ENCODE measurements at places on chromosomes 1 and 21.

GRCh38 chr1:205947024-205947423, 3.8 kb upstream of the SLC26A9 start:
- no peak for DNase-seq

GRCh38 chr1:1541956-1542765, 1.7 kb upstream of the TMEM240 start:
- DNase-seq: no peak

GRCh38 chr1:216785737-216786136, 62.5 kb upstream of the ESRRG start:
- no peak for DNase-seq

DNA sequence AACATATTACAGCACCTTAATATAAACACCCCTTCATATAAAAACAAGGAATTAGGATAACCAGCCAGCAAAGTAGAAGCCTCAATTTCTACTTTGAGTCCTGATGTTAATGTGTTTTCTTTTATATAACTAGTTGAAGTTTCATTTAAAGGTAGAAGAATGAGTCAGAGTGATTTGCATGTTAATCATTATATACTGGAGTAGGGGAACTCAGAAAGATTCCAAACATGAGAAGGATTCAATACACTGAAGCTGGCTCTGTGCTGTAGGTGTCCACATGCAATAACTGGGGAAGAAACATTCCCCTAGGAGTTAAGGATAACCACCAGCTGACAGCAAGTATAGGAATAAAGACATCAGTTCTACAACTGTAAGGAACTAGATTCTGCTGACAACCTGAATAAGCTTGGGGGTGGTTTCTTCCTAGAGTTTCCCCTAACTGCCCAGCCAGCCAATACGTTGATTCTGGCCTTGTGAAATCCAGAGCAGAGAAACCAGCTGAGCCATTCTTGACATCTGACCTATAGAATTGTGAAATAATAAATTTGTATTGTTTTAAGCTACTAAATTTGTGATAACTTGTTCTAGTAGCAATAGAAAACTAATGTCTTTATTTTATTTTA, 33.4 kb upstream of the RNPC3 start:
- DNase-seq: no peak

DNA sequence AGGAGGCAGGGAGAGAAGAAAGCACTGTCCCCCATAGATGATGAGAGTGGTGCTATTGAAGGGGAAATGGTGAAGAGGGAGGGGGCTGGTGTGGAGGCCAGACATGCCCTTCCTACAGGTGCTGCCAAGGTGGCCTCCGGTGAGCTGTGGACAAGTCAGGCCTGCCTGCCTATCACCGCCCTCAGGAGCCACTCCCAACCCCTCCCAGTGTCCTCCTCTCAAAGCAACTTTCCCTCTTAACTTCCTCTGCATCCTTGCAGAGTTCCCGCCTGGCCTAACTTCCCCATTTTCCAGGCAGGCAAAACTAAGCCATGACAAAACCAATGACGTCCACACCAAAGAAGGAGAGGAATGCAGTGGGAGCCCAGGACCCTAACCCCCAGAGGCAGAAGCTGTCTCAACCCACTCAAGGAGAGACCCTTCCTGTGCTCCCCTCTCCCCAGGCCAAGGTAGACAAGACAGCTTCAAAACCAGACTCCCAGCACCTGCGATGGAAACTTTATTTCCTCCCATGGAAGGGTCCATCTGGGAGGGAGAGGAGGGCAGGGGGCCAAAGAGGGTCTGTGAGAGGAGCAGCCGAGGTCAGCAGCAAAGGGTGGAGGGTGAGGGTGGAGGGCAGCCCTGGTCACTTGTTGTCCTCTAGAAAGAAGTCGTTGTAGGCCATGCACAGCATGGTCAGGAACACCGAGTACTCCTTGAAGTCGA, 1.0 kb upstream of the S100A6 start:
- DNase-seq: no peak

DNA sequence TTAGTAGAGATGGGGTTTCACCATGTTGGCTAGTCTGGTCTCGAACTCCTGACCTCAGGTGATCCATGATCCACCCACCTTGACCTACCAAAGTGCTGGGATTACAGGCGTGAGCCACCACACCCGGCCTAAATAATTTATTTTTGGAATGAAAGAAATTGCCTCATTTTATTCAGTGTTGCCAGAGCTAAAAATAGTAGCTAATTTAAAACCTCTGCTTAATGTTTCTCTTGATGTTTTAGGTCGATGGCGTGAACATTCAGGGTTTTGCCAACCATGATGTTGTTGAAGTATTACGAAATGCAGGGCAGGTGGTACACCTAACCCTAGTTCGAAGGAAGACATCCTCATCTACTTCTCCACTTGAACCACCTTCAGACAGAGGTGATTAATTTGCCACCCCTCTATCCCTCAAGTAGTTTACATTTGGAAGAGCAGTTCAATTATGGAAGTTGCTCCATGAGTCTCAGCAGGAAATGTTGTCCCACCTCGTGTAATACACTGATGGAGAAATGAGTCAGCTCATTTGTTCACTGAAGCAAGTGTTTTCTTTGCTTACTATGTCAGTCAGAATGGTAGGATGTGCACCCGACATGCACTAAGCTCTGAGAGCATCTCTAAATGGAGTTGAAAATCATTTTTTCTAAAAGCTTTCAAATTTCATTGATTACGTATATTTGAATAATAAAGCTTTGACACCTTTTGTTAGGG, 54.9 kb downstream of the PATJ start:
- DNase-seq: no peak

DNA sequence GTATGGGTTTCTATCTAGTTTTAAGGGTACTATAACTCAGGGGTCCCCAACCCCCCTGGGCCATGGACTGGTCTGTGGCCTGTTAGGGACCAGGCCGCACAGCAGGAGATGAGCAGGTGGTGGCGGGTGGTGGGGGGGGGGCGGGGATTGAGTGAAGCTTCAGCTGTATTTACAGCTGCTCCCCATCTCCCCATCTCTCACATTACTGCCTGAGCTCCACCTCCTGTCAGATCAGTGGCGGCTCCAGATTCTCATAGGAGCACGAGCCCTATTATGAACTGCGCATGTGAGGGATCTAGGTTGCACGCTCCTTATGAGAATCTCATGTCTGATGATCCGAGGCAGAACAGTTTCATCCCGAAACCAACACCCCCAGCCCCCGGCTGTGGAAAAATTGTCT, 95.1 kb upstream of the SLC45A1 start:
- DNase-seq: no peak

DNA sequence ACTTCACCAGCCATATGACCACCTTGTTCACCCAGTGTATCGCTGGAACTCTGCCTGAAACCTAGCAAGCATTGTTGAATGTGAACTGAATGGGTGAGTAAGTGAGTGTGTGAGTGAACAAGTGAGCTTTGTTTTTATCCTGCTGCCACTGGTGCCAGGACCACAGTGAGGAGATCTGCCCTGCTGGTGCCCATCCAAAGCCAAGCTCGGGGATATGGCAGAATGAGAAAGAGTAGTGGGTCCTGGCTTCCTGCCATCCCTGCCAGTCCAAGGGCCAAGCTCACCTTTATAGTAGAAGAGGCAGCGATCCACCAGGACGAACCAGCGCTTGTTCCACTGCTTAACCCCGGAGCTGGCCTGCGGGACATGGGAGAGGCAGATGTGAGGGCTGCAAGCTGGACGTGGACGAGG, 53.4 kb upstream of the GOLT1A start:
- no peak for DNase-seq

GRCh38 chr1:232328486-232329102, 301.3 kb downstream of the SIPA1L2 start:
- DNase-seq: no peak

DNA sequence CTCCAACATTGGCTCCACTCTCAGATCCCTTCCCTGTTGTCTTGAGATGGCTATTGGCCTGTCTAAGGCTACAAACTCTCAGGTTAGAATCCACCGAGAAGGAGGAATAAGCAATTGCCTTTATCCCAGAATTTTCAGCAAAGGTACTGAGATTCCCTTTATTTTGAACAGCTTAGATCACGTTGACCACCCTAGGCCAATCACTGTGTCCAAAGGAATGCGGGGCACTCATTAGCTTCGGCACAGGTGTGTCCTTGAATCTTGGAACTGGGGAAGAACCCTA, 6.9 kb downstream of the S100A11 start:
- DNase-seq: no peak

GRCh38 chr1:3541936-3542335, 69.4 kb downstream of the MEGF6 start:
- no peak for DNase-seq

- DNase-seq: no peak
Observed at GRCh38 chr21:35521293-35521692, 472.2 kb upstream of the RUNX1 start.

DNA sequence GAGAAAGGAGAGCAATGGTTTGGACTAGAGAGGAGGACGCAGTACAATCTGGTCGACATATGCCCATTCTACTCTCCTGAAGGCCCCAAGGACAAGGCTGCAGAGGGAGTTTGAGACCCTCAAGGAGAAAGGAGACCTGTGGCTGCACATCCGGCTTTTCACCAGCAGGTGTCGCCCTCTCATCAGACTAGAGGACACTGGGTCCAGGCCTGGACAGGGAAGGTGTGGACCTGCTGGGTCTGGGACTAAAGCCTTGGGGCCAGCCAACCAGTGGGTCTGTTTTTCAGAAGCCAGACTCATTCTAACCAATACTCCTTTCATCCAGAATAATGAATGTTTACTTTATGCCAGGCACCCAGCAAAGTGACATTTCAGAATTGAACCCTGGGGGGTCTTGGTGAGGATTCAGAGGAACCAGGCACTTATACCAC, 5.0 kb downstream of the SRARP start:
- peak; percentile 82 for DNase-seq

DNA sequence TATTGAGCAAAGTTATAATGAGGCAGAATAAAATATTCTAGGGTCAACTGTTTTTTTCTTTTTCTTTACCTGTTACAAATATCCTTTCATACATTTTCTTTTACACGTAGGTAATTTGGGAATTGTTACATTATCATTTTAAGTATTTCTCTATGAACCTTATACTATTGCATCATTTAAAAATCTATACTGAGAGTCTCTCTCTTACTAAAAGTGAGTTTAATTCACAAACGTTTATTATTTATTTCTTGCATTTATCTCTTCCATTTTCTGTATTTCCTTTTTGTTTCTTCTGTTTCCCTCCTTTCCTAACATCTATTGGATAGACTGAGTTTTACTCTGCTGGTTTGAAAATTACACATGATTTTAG, 25.4 kb upstream of the CLCA4 start:
- DNase-seq: no peak

DNA sequence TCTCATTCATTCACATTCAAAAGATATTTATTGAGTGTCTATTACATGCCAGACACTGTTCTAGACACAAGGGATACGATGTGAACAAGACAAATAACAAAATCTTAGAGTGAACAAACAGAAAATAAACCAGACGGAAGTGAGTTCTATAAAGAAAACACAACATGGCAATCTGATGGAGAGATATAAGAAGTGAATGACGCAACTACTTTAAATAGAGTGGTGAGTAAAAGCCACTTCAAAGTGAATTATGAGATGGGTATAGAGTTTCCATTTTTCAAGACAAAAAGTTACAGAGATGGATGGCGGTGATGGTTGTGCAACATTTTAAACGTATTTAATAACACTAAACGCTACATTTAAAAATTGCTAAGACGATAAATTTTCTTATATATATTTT, 75.4 kb downstream of the CEP170 start:
- DNase-seq: no peak

GRCh38 chr1:23726686-23727085, 16.6 kb upstream of the ELOA start:
- DNase-seq: no peak

- no peak for DNase-seq
Observed at GRCh38 chr21:26131554-26131953, 39.0 kb downstream of the APP start.

DNA sequence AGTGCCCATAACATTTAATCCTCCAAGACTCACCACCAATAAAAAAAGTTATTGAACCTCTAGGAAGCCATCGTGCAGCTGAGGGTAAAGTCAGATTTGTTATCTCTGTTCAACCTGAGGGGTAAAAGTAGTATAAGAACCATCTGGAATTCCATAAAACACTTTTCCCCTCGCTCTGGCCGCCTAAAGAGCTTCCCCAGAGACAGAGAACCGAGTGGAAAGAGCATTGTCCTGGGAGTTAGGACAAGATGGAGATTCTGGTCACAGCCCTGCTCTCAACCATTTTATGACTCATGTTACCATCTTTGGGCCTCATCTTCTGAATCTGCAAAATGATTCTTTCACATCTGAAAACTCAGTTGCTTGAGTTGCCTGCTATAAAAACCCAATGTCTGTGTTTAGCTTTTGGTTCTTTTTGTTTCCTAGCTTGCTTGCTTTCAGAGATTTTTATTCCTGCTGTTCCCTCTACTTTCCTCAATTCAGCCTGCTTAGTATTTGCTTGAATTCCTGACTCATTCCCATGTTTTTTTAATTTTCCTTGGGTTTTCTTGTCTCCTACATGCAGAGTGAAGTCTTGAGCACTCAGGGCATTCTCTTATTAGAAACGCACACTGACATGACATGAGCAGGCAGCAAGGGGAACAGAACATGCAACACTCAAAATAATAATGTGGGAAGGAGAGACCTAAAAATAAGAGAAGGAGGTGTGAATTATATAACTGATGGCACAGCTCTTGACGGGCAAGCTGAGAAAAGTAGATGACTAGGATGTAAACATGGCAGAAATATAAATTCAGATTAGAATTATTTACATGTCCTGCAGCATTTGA, 1.7 kb downstream of the EPHX4 start:
- DNase-seq: no peak

GRCh38 chr21:43290421-43291346, 121.9 kb downstream of the CRYAA start:
- no peak for DNase-seq

- DNase-seq: no peak
Observed at GRCh38 chr1:227318853-227319607, 738 bp upstream of the CDC42BPA start.

DNA sequence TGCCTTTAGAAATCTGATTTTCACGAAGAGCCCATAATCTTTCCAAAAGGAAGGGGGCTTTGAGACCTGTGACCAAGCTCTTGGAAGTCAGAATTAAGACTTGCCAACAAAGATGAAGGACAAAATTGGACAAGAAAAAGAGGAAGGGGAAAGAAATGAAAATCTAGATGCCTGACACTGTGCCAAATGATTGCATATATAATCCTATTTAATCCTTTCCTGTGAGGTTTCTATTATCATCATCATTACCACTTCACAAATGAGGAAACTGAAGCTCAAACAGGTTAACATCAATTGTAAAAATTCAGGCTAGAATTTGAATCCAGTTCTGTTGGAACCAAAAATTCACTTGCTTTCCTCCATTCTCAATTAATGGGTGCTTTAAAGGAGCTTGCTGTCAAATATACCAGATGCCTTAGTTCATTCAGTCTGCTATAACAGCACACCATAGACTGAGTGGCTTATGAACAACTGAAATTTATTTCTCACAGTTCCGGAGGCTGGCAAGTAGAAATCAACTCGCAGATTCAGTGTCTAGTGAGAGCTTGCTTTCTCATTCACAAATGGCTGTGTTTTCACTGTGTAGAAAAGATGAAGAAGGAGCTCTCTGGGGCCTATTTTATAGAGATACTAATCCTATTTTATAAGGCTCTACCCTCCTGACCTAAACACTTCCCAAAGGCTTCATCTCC, 197.5 kb upstream of the ST6GALNAC5 start:
- DNase-seq: no peak

Data from activated naive CD8-positive, alpha-beta T cell treated with anti-CD3 and anti-CD28 coated beads, Interleukin-2, amount 50 U/mL, for 24 hours (primary cell).